NCI-H2029 treated with DMSO at 0.1 percent for 48 hours (cell line): ENCODE measurements at places on chromosomes 2 and 18.

- DNase-seq = no peak
These were observed 2.8 kb downstream of the MFSD2B start for GRCh38 chr2:24012521-24013188.

- no peak for DNase-seq
These were observed 37.0 kb upstream of the CTDP1 start for GRCh38 chr18:79642626-79643025.

GRCh38 chr2:27072920-27073319 is 1.5 kb upstream of the OST4 start:
- DNase-seq = no peak

GRCh38 chr2:236130349-236130998 is 37.7 kb downstream of the GBX2 start:
- no peak for DNase-seq

GRCh38 chr2:183248866-183249567 is 124.8 kb downstream of the NUP35 start:
- DNase-seq = peak; percentile 41

DNA sequence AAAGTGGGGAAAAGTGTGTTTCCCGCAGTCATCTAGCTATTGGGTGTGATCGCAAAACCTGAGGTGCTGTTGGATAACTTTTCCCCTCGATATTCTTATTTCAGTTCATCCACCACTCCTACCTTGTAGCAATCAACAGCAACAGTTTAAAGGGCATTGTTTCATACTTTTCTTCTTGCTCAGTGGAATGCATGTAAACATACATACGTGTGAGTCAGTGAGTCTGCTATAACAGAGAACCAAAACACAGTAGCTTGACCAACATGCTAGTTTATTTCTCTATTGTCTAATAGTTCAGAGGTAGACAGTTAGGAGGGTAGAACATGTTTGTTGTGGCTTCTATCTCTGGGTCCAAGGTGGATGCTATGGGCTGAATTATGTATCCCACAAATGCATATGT is 77.6 kb upstream of the FOXI3 start:
- no peak for DNase-seq

GRCh38 chr2:187956906-187957534 is 334.7 kb upstream of the GULP1 start:
- no peak for DNase-seq

DNA sequence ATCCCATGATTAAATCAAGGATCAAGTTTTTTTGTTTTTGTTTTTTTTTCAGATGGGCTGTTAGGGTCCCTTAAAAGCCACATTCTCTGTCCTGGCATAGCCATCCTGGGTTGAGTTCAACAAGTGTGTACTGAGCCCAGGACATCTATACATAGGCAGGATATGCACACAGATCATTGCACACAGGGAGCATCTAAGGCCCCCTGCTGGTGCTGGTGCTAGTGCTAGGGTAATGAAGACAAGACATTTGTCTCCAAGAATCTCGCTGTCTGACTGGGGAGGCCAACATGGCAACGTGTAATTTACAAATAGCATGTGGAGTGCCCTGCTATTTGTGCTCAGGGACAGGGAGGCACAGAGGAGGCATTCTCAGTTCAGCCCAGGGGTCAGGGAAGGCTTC is 124.5 kb downstream of the VAPA start:
- no peak for DNase-seq

- no peak for DNase-seq
These were observed 43.9 kb upstream of the STPG4 start for GRCh38 chr2:47198985-47199451.

GRCh38 chr18:38575648-38576047 is 1010.0 kb upstream of the CELF4 start:
- no peak for DNase-seq

GRCh38 chr2:163364736-163365135 is 371.1 kb downstream of the FIGN start:
- no peak for DNase-seq

- DNase-seq = no peak
These were observed 57.4 kb downstream of the RAB31 start for GRCh38 chr18:9765501-9765900.

- no peak for DNase-seq
These were observed 238.7 kb upstream of the KCNH7 start for GRCh38 chr2:163077241-163077640.

- DNase-seq = no peak
These were observed 123.7 kb downstream of the TNS1 start for GRCh38 chr2:217878915-217879590.

DNA sequence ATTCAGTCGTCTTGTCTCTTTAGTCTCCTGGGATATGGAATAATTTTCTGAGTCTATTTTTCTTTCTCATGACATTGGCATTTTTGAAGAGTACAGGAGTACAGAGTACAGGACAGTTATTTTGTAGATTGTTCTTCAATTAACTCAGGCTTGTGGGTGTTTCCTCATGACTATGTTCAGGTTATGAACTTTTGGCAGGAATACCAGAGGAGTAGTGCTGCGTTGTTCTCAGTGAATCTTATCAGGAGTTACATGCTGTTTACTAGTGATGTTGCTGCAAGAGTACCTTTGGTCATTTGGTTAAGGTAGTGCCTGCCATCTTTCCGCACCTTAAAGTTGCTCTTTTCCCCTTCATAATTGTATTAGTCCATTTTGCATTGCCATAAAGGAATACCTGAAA is 41.3 kb upstream of the AGFG1 start:
- DNase-seq = no peak

- DNase-seq = no peak
These were observed 52.5 kb upstream of the SLC14A2 start for GRCh38 chr18:45562567-45563479.

GRCh38 chr2:134256956-134257355 is 3.1 kb downstream of the MGAT5 start:
- no peak for DNase-seq

DNA sequence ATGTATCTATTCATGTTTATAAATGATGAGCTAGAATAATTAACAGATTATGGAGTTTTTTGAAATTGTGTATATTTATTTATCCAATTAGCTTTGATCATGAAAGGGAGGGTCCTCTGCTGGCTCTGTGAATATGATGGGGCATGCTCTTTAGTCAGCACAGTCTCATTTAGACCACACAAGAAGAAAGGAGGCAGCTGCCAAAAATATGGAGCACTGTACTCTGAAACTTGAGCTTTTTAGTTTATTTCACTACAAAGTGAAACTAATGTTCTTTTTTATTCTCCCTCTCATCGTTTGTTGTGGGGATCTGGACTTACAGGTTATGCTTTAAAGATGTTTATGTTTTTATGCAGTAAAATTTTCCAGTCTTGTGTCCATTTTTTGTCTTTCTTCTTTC is 266.9 kb upstream of the GULP1 start:
- no peak for DNase-seq

DNA sequence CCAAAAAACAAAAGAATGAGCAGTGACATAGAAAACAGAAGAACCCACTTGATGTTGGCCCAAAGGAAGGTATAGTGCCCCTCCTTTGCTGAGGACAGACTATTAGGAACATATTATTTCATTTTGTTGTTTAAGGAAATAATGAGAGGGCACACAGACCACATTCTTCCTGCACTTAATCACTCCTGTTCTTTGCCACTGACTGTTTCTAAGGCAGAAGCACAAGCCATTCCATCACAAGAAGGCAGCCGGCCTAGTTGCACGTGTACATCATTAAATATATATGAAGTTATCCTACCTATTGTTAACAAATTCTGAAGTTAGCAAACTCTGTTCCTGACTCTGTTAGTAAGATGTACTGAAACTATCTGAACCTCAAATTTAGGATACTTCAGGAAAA is 110.0 kb downstream of the LNPK start:
- DNase-seq = no peak

DNA sequence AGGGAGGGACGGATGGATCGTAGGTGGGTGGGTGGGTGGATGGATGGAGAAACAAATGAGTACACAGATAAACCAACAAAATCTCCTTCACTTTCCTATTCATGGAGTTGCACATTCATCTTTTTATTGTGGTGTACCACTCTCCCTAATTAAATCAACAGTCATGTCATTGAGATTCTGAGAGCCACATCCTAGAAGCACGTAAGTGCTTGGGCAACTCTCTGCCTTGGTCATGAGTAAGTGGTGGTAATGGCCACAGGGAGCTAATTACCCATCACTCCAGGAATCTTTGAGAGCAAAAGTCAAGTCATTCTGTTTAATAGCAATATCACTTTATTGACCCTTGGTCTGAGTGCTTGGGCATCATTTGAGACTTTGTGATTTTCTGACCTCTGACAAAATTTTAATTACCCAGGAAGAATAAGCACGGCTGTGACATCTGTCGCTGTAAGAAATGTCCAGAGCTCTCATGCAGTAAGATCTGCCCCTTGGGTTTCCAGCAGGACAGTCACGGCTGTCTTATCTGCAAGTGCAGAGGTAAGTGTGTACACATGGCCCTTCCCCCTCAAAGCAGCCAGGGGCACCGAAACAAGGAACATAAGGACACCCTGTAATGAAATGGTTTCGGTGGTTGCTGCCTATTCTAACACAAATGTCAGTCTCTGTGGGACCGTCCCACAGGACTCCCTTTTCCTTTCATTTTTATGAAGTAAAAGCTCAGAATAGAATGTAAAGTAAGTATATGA is 85.9 kb downstream of the FEZ2 start:
- no peak for DNase-seq

GRCh38 chr2:200218645-200219044 is 87.8 kb upstream of the SPATS2L start:
- DNase-seq = no peak
